ENCODE measurements at places on chromosomes 12 and 14.

DNA sequence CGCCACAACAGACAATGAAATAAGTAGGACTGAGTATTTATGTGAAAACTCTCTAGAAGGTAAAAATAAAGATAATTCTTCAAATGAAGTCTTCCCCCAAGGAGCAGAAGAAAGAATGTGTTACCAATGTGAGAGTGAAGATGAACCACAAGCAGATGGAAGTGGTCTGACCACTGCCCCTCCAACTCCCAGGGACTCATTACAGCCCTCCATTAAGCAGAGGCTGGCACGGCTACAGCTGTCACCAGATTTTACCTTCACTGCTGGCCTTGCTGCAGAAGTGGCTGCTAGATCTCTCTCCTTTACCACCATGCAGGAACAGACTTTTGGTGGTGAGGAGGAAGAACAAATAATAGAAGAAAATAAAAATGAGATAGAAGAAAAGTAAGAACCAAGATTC, 82.7 kb downstream of the VEZT start:
- DNase-seq = no peak

DNA sequence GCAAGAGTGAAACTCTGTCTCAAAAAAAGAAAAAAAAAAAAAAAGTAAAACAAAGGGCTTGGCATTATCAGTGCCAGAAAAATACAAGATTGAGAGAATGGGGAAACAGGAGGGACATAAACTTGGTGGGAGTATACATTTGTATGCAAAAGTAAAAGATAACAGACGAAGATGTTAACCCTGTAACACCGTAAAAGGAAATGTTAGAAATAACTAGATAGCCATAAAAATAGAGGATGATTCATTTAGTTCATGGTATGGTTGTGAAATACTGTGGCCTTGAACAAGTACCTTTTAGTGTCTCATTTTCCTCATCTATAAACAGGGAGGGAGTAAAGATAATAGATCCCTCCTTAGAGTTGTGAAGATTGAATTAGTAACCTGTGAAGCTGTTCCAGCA, 33.3 kb downstream of the ATP2A2 start:
- no peak for DNase-seq

DNA sequence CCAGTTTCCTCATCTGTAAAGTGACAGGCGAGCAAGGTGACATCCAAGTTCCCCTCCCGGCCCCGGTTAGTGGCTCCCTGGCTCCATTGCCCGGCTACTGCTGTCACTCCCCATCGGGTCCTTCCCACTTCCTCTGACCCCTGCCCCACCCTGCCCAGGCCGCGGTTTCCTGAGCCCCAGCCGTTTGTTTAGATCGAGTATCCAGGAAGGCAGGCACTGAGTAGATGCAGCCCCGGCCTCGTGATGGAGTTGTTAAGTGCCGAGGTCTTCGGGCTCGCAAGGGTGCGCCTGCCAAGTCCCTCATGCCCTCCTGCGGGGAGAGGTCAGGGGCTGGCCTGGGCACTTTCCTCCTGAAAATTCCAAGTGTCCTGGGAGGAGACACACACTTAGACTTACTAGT, 55.4 kb downstream of the TEAD4 start:
- no peak for DNase-seq

DNA sequence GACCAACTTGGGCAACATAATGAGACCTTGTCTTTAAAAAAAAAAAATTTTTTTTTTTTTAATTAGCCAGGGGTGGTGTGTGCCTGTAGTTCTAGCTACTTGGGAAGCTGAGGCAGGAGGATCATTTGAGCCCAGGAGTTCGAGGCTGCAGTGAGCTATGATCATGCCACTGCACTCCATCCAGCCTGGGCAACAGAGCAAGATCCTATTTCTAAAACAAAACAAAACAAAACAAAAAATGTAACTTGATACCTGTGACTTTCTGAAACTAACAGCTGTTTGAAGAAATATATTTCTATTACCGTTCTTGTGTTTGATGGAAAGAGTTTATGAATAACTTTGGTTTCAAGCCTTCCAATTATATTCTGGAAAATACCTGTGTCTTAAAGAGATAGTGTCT, 1.7 kb upstream of the ACACB start:
- no peak for DNase-seq

- DNase-seq = no peak
Observed at GRCh38 chr14:64387232-64387781, 846 bp upstream of the MTHFD1 start.

DNA sequence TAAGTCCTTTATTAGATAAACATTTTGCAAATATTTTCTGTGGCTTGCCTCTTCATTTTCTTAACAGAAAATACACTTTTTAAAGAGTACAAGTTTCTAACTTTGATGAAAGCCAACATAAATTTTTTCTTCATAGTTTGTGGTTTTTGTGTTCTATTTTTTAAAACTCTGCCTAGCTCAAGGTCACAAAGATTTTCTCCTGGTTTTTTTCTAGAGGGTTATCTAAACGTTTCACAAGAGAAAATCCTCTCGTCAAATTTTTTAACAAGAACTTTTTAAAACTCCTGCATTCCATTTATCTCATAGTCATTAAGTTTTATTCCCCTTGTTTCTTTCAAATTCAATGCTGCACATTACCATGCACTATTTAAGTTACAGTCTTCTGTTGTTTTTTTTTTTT, 8.2 kb downstream of the AREL1 start:
- no peak for DNase-seq
